ENCODE measurements at places on chromosomes 5 and 9.

DNA sequence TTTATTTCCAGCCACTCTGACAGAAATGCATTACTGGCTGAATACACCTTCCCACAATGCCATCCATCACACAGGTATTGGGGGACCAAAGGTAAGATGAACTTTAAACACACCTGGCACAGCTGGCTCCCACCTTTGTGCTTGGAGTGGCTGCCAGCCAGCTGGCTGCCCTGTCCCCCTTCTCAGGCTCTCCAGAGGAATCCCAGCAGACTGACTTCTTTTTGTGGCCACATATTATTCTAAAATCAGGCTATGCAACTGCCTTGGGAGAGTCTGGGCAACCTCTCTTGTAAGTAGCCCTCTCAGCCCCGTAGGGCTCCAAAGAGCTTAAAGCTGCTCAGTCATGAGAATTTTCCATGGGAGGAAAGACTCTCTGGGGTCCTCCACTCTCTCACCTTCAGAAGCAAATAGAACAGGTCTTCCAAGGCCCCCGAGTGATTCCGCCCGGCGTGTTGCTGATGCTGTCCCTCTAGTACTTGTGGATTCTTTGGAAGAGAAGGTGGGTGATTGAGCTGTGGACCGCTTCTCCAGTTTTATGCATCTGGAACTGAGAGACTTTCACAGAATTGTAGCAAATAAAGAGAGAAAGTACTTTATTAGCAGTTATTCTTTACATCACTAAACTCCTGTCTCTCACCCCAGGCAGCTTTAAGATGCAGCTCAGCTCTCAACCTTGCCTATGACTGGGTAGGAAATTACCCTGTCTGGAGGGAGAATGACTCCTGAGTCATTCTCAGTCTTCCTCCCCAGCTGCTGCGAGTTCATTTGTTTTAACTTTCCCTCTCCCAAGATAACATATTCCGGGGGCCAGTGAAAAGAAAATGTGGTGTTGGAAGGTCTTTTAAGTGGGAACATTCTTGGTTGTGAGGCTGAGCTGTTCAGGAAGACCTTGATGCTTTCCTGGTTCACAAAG lies 159.4 kb upstream of the PITX1 start:
- DNase-seq = no peak

DNA sequence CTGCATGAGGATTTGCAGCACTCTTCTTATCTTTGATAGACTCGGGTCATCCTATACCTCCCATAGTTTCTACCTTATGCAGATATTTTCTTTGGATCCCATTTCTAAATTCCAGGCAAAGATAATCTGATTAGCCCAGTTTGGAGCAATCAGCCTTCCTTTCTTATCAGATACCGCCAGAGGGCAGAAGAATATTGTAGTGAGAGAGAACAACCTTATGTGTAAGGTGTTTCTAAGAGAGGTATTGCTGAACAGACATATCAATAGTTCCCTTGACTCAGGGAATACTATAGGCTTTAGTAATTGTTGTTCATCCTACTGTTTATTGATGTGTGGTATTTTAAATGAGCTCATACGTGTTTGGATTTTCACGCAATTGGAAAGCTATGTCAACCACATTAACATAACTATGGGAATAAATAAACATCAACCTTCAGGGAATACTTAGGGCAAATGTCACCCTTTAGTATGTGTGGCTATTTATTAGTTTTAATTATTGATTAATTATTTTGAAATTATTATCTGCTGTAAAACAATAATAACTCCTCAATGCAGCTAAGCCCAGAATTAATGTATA lies 1435.2 kb upstream of the CDH9 start:
- DNase-seq = no peak

DNA sequence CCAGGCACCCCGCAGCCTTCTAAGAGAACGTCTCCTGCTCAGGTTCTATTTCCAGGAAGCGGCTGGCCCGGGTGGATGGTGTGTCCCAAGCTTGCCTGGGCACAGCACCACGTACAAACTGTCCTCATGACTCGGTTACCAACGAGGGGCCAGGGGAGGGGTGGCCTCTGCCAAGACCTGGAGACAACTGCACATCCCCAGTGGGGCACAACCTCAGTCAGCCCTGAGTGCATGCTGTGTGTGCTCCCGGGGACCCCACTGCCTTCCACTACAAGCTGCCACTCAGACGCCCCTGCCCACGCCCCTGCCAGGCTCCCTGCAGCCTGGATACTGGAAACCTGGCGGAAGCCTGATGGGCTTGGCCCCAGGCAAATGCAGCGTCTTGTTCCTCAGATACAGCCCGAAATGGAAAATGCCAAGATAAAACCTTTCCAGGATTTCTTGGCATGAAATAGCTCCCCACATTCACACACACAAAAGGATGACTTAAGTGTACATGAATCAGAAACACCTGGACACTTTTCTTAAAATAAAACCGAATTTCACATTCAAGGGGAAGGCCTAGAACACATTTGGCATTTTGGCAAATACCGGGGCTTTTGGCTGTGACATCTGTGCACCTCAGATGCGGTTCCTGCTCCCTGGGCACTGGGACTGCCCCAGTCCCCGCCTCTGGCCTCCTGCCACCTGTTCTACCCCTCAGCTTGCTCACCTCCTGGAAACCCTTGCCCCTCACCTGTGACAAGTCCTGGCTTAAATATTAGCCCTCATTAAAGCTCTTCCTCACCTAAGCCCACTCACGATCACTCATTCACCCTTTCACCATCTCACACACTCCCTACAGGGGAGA lies 62.5 kb downstream of the COL23A1 start:
- DNase-seq = no peak

GRCh38 chr9:33976414-33976813 lies 72.3 kb downstream of the UBAP2 start:
- no peak for DNase-seq

GRCh38 chr9:100309992-100310391 lies 42.8 kb downstream of the TEX10 start:
- DNase-seq = no peak

GRCh38 chr9:81635521-81636254 lies 53.7 kb downstream of the TLE1 start:
- DNase-seq = no peak

DNA sequence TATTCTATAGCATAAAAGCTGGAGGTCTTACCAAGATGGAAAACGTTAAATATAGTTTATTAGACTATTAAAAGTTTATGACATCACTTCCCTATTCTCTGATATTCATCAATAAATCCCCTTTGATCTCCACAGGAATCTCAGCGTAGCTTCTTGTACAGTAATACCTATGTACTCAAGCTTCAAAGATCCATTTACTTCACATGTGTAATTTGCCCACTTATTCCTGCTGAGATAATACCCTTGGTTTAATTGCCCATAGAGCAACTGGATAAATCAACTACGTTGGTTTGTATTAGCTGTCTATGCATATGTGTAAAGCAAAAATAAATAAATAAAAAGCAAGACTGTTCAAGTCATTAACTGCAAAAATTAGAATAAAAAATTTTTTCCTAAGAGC lies 219.7 kb downstream of the EFNA5 start:
- DNase-seq = no peak

- DNase-seq = no peak
Measured at GRCh38 chr5:180647941-180648500, 1.4 kb downstream of the FLT4 start.

DNA sequence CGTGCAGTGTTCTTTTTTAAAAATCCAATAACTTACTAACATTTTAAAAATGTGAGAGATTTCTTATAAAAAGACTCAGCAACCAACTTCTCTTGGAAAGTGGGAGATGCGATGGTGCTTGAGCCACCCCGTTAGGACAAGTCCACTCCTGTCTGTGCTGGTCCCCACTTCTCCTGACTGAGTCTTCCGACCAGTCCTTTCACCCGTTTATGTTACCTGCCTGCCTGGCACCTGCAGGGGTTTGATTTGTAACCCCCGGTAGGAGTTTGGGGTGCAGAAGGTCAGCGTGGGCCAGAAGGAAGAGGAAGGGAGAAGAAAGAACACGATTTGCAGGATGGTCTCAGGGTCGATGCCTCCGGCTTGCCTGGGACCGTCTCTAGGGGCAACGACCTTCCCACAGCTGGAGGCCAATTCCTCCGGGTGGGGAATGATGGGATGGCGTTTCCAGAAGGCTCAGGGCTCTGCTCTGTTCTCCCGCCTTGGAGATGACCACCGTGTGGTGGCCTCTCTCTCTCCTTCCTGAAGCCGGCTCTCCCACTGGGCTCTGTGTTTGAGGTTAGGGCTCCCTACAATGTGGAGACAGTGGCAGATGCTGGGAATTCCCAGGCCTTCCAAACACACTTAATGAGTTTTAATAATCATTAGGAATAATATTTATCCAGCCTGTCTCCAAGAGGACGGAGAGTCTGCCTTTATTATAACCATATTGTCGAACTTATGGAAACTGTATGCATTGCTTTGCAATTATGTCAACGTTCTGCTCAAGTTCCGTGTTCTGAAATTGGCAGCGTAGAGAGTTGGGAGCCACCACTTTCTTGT lies 14.8 kb downstream of the COL27A1 start:
- no peak for DNase-seq

- DNase-seq = no peak
Measured at GRCh38 chr9:34310215-34310614, 18.9 kb downstream of the KIF24 start.

GRCh38 chr5:28344836-28345433 lies 1306.5 kb upstream of the CDH9 start:
- DNase-seq = no peak

DNA sequence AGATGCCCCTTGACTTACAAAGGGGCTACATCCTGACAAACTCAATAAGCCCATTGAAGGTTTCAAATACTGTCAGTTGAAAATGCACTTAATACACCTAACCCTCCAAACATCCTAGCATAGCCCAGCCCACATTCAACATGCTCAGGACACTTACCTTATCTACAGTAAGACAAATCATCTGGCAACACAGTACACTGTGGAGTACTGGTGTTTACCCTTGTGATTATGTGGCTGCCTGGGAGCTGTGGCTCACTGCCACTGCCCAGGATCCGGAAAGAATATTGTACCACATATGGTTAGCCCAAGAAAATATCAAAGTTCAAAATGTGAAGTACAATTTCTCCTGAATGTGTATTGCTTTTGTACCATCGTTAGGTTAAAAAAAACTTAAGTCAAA lies 562.2 kb downstream of the HTR1A start:
- no peak for DNase-seq

GRCh38 chr9:35114113-35114839 lies 1.4 kb downstream of the ATOSB start:
- no peak for DNase-seq

GRCh38 chr9:37715260-37715659 lies 38.3 kb upstream of the TRMT10B start:
- DNase-seq = no peak

DNA sequence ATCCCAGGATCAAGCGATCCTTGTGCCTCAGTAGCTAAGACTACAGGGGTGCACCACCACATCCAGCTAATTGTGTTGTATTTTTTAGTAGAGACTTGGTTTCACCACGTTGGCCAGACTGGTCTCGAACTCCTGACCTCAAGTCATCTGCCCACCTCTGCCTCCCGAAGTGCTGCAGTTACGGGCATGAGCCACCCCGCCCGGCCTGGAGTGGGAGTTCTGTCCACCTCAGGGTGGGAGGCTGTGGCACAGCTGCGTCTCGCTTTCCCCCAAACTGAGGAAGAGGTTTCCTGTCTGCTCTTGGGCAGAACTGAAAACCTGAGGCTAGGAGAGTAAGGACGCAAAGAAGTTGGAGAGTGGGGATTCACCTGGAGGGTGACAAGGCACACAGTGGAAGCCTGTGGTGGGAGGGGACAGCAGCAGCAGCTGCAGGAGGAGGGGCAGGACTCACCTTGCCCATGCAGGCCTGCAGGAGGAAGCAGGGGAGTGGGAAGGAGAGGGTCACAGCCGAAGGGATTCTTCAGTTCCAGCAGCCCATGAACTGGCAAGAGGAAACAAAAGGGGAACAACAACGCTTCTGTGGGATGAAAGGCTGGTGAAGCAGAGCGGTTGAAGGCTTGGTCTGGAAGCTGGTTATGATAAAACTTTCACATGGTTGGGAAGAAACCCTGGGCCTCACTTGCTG lies 181.4 kb downstream of the GAS1 start:
- no peak for DNase-seq

DNA sequence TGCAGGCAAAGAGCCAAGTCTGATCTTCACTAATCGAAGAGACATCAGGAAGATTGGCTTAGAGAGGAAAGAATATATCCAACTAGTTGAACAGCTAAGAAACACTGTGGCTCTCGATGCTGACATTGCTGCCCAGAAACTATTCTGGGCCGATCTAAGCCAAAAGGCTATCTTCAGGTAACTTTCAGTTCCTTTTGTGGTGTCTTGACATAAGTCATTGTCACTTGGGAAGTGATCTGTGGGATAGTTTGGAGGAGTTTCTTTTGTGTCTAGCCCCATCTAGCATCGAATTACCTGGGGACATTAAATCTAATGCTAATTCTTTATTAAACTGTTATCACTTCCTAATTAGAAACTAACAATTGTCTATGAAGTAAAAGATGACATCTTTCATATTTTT lies 24.0 kb downstream of the VLDLR start:
- no peak for DNase-seq
